ENCODE measurements at places on chromosomes 16 and 17.

GRCh38 chr17:47700471-47701449 lies 6.8 kb downstream of the TBKBP1 start:
- H3K27ac ChIP-seq = no peak overlapping the region
- H3K27me3 ChIP-seq = no peaks in the 10 kb centered on the region
- H3K4me3 ChIP-seq = no peak overlapping the region

- no peaks in the 10 kb centered on the region for H3K27me3 ChIP-seq
- H3K36me3 ChIP-seq = peaks cover 40% of the 10 kb centered on the region
- peak overlapping the region; percentile 96 for H3K4me3 ChIP-seq
- peaks cover 17% of the 10 kb centered on the region for H3K4me1 ChIP-seq
Measured at GRCh38 chr16:28845293-28845692, 855 bp downstream of the TUFM start.

- H3K4me3 ChIP-seq = no peak overlapping the region
- no peaks in the 10 kb centered on the region for H3K4me1 ChIP-seq
- no peaks in the 10 kb centered on the region for H3K36me3 ChIP-seq
- peak; percentile 32 for ATAC-seq
Measured at GRCh38 chr17:80294210-80294609, 33.6 kb downstream of the RNF213 start.

GRCh38 chr16:58022601-58023371 lies 2.8 kb upstream of the MMP15 start:
- no peak overlapping the region for H3K4me3 ChIP-seq
- peak overlapping the region; percentile 78 for H3K27ac ChIP-seq
- H3K4me1 ChIP-seq = peaks cover 29% of the 10 kb centered on the region
- H3K36me3 ChIP-seq = peaks cover 25% of the 10 kb centered on the region
- ATAC-seq = peak; percentile 65

GRCh38 chr17:57538736-57539456 lies 206.2 kb downstream of the CCDC182 start:
- no peak overlapping the region for H3K4me3 ChIP-seq
- ATAC-seq = no peak
- H3K36me3 ChIP-seq = no peaks in the 10 kb centered on the region
- H3K4me1 ChIP-seq = peaks cover 21% of the 10 kb centered on the region
